ENCODE measurements at places on chromosomes 2 and 18.
A peak's percentile ranks its signal among the peaks of the same experiment; 100 is the strongest.

- DNase-seq, result no peak
Observed at GRCh38 chr2:158922601-158923000, 45.8 kb upstream of the TANC1 start.

DNA sequence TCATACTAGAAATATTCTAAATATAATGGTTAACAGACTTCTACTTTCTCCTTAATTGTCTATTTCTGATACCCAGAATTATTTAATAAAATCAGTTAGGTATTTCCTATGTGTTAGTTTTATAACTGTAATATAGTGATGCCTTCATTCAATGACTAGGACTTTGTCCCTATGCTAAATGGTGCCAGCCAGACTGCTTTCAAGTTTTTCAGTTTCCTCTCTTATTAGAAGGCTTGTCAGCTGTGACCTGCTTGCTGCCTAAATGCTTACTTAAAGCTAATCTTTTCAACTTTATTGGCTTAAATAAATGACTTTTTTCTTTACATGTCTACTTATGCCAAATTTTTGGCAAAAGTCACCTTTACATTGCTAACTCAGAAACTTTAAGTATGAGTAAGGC is 30.7 kb downstream of the BAZ2B start:
- no peak for DNase-seq

- peak; percentile 28 for DNase-seq
Observed at GRCh38 chr2:106960683-106961161, 74.8 kb upstream of the ST6GAL2 start.

DNA sequence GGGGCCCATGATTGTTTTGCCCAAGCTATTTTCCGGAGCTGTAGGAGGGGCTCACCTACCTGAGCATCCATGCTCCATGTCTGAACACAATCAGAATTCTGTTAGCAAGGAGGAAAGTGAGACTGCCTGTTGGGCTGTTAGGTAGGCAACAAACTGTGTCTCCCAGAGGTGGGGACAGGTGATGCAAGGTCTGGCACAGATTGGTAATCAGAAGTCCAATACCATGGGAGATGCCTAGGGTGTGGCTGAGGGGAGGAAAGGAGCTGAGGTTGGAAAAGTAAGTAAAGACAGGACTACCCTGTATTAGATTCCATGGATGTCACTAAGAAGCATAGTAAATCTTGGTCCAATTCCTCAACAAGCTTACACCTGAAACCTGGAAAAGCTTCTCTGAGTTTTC is 3.0 kb downstream of the LYPD6B start:
- DNase-seq, result no peak

GRCh38 chr2:174693344-174693743 is 70.9 kb downstream of the CHRNA1 start:
- no peak for DNase-seq

GRCh38 chr2:174957050-174957449 is 48.1 kb downstream of the CHN1 start:
- no peak for DNase-seq

DNA sequence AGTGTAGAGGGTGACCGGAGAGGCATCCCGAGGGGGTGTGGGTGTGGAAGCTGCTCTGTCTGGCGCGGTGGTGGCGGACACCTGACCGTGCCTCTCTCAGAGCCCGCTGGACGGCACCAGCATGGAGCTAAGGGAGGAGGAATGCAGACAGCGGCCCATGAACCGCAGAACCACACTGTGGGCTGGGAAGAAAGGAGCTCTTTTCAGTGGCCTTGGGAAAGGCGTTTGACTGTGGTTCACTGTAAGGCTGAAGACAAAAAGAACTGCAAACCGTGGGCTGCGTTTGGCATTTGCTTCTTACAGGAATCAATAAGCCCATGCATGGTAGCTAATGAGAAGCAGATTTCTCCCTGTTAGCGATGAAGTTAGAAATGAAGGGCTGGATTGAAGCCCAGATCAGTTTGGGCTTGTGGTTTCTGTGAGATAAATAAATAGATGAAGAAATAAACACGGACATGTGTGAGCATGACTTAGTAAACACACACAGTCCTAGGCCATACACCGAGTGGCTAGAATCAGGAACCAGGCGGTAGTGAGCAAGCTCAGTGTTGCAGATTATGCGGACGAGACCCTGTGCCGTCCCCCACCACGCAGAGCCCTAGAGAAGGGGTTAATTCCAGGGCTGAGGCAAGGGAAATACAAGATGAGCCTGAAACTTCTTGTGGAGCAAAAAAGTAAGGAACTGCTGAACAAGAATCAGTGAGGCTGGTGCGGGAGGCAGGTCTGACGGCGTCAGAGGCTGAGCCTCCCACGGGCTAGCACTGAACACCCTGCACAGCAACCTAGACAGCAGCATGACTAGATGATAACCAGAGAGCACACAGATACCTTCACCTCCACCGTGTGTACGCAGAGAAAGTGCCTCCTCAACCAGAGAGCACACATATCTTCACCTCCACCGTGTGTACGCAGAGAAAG is 29.3 kb upstream of the NFATC1 start:
- peak; percentile 20 for DNase-seq

DNA sequence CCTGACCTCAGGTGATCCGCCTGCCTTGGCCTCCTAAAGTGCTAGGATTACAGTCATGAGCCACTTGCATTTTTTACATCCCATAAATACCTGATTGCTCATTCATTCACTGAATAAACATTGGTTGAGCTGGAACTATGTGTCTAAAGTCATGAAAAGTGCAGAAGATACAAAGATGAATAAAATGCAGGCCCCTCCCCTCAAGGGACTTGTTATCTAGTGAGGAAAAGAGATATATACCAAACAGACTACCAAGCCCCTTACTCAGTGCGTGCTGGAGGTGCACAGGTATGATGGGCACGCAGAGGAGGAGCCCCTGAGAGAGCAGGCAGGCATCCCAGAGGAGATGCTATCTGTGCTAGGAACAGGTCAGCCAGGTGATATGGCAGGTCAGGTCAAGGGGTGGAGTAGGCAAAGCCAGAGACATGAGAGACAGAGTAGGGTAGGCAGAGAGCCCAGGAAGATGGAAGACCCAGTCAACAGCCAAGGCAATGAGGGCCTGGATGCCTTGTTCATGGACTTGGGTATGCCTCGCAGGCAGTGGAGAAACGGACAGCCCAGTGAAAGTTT is 7.7 kb downstream of the FHL2 start:
- DNase-seq, result peak; percentile 81

DNA sequence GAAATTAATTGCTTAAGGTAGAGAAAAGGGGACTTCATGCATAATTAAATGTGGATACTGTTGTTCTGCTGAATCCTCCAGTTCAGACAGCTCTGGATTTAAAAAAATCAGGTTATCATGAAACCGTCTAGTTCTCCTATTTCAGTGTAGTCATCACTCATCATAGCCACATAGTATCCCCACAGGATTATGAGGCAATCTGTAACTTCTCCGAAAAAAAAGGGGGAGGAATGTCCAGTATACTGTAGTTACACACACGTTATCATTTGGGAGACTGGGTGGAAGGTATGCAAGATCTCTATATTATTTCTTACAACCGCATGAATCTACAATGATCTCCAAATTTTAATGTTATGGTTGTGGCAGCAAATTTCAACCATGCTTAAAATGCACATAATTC is 114.0 kb downstream of the HIBCH start:
- no peak for DNase-seq

- no peak for DNase-seq
Observed at GRCh38 chr2:27152102-27152795, 3.4 kb downstream of the TCF23 start.

DNA sequence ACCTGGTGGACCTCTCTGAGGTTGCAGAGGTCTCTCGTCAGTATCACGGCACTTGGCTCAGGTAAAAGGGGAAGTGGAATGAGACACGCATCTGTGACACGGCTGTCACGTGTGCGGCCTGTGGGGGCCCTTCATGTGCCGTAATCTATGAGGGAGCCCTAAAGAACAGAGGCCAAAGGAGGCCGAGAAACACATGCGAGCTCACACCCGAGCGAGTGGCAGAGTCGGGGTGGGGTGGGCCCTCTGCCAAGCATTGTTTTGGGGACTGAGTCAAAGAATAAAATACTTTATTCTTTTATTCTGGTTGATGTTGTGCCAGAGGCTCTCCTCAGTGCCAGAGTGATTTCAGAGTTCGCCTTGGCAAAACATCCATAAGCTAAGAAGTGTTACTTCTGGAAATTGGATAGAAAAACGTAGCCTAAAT is 43.3 kb downstream of the PLB1 start:
- DNase-seq, result no peak

DNA sequence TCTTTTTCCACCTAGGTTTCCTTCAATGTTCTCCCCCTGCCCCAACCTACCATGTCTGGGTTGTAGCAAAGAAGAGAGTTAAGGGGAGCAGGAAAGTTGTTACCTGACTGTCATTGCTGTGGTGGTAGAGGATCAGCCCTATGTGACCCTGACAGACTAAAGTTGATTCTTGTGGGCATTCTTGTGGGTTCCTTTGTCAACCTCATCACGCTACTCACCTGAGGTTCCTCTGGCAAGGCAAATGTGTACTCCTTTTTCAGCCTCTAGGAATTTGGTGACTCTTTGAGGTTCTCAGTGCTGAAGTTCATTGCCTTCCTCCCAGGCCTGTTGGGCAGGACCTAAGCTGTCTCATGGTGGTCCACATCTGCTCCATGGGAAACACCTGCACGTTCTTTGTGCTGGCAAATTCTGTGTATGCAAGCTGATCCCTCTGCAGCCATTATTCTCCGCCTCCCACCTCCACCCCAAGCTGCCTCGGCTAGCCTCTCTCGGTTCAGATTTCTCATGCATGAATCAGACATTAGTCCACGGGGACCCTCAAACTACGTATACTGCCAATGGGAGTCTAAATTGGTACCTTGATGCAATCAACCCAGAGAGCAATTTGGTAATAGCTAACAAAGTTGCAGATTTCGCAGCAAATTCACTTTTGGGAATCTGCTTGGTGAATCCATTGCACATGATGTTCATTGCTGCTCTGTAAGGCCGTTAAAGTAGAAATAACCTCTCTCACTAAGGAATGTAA is 1.5 kb upstream of the GMCL1 start:
- no peak for DNase-seq

DNA sequence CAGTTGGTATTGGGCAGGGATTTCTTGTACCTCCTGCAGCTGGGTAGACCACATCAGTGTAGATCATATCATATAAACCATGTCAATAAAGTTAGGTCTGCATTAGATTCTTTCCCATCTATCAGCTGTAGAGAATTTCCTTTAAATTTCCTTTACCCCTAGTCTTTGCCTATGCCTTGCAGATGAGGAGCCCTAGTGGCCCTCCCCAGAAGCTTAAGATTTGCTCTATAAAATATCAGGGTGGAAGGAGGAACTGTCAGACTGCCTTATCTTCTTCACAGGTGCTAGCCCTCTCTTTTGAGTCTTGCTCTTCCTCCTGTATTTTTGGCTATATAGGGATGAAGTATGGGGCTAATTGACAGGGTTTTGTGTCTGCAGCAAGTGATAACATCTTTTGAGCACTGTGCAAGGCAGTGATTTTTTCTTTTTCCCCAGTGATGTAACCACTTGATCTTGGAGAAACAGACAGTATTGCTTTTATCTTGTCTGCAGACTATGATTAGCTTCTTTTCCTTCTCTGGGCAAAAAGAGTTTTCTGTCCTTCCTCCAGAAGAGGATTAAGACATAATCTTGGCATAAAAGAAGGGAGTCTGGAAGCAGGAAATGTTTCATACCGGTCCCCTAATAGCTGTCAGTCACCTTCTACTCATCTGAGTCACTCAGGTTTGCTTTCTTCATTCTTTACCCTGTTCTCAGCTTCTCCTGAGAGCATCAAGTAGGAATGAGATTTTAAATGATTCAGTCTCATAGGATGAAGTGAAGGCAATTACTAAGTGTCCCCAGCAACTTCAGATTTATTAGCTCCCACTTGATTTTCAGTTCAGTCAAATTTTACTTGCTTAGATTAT is 286.4 kb downstream of the CDH19 start:
- no peak for DNase-seq

DNA sequence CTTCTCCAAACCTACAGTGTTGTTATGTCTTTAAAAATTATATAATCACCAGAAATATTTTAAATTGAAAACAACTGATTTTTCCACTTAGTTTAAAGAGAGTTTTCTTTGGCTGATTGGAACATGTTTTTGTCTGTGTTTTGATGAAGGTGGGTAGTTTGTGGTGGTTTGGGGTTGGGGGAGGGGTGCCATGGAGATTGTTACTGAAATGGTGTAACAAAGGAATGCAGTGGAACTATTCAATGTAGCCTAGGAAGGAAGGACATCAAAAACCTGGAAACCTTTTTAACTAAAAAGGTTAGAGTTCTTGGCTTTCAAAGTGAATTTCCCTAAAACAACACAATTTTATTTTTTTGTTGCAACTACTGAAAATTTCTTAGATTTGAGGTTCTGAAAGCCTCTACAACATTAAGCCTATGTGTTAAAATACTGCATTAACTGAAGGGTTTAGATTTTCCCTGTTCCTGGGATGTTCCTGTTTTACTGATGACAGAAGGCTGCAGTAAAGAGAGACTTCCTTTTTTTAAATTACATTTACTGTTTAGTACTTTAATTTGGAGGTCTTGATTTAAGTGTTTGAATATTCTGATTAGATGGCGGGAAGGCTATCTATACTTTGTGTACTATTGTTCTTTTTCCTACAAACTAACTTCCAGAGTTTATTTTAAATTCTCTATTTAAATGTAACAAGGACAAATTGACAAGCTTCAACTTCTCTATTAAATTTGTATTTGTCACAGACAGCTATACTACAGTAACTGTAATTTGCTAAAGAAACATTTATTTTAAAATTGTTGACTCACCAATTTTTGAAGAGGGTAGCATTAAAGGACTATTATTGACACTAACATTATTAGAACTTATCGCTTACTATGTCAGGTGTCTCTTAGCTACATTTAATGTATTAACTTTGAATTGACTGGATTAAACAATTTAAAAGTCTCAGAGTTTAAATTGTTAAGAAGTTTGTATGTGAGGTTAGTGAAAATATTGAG is 87.7 kb downstream of the LIMS1 start:
- DNase-seq, result no peak

- DNase-seq, result no peak
Observed at GRCh38 chr2:157899125-157899839, 23.2 kb upstream of the ACVR1 start.

- DNase-seq, result no peak
Observed at GRCh38 chr2:101874069-101874468, 117.7 kb upstream of the IL1R2 start.

- no peak for DNase-seq
Observed at GRCh38 chr18:30652387-30652786, 390.2 kb downstream of the DSC3 start.

DNA sequence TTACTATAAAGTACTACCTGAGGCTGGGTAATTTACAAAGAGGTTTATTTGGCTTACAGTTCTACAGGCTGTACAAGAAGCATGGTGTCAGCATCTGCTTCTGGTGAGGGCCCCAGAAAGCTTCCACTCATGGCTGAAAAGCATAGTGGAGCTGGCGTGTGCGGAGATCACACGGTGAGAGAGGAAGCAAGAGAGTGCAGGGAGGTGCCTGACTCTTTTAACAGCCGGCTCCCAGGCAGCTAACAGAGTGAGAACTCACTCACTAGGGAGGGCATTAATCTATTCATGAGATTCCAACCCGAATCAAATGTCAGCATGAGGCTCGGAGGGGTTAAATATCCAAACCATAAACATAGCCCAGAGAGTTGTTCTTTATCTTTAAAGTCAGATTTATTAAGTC is 117.3 kb downstream of the LDLRAD4 start:
- no peak for DNase-seq
